Brain (organoid and tissue), 16 donors: ENCODE measurements at places on chromosomes 12 and 14.

DNA sequence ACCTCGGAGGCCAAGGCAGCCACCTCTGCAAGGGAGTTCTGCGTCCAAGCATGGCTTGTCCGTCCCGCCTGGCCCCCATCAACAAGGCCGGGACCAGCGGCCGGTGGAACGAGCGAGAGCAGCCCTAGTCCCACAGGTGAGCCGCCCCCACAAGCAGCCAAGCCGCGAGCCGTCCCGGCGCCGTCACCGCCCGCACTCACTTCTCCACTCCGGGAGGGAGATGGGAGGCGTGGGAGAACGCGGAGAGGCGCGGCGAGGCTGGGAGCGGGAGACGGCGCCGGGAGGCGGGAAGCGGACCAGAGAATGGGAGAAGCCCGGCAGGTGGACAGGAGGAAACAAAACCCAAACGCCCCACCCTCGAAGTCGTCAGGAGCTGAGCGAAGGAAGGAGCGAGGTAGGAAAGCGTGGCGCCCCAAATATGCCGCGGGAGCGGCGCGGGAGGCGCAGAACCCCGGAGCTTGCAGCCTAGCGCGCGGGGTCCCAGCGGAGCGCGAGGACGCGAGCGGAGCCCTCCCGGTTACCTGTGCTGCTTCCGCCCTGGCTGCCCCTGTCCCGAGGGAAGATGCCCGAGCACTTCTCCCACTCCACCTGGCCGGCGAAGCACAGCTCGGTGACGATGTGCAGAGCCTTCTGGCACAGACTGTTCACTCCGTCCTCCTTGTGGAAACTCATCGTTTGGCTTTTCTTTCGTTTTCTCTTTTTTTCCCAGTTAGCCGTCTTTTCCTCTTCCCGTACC, 600 bp downstream of the SYT10 start:
- DNase-seq, result peak; percentile 37

DNA sequence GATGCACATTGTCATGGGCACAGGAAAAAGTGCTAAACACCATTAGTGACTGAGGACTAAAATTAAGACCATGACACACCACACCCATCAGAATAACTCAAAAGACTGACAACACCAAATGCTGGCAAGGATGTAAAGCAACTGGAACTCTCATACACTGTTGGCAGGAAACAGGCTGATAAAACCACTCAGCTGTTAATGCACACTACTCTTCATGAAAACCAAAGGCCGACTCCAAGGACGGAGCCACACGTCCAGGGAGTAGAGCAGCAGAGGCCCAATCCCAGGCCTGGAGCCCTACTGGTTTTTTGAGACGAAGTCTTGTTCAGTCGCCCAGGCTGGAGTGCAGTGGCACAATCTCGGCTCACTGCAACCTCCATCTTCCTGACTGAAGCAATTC, 6.4 kb downstream of the RAD52 start:
- DNase-seq, result no peak

DNA sequence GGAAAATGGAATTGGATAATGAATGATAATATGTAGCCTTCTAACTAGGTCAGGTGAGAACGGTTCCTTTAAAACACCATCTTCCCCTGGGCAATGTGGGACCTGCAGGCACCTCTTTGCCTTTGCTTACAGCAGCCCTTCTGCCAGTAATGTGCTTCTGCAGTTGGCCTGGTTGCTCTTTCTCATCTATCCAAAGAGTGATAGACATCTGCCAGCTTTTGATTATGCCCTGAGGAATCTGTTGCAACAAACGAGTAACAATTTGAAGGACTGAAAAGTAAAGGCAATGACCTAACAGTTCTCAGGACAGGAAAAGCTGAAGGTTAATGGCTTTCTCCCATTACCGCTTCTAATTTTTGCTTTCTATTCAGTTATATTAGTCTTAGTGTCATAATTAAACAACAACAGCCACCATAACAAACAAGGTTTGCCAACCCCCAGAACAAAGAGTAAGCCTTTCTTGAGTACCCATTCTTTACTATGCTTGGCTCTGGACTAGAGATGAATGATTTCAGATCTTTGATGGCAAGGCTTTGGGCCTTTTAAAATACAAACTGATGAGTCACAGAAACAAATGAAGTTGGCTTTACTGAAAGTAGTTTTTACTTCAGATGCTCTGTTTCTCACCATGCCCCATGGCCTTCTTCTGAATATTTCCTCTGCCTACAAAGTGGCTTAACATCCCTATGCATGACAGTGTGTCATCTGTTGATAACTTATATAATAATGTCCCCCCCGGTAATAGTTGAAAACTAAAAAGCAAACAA, 76.1 kb upstream of the KRR1 start:
- DNase-seq, result no peak

DNA sequence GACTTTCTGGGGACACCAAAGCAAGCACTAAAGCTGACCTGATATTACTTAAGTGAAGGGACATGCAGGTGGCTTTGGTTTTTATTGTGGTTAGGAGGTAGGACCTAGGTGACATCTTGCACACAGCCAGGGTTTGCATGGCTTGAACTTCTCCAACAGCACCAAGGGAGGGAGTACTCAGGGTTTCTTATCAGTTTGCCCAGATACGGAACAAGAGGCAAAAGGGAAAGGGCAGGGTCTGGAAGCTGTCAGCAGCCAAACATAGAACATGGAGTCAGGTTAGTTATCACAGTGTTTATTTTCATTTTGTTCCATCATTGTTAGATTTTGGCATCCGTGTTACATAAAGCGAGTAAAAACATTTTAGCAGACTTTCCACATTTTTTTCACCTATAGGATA, 186.3 kb upstream of the CLEC14A start:
- no peak for DNase-seq

DNA sequence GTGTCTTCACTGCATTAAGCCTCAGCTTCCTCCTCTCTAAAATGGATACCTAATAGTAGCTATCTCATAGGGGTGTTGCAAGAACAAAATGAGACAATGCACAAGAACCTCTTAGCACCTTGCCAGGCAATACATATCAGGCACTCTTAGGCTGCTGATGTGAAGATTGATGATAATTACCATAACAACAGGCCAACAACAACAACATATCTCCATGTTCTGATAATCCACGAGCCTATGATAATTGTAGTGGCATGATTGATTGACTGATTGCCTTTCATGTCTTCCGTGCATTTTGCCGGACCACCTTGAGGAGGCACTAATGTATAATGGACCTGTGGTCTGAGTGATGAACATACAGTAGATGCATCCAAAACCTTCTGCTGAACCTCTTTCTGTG, 50.7 kb upstream of the WSCD2 start:
- no peak for DNase-seq

DNA sequence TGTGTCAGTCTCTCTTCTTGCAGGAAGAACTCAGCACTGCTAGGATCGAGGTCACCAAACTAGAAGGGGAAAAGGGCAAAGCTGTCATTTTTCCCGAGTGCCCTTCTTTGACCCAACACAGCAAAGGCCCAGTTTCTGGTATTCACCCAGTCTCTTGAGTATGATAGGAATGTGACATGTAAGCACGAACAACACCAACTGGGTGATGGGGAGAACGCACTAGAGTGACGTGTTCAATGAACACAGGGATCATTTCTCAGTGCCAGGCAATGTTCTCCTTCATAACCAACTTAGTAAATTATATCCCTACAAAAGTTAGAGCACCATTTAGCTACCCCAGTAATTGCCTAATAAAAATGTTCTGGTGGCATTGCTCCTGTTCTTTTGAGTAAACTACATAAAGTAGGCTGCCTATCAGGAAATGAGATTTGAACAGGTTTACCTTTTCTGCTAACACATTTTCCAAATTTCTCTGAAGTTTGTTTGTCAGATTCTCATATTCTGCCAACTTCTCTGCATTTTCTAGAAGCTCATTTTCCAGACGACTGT, 64.5 kb downstream of the NIN start:
- DNase-seq, result no peak

- DNase-seq, result no peak
Observed at GRCh38 chr12:91507754-91508153, 325.1 kb upstream of the DCN start.

- no peak for DNase-seq
Observed at GRCh38 chr12:3019005-3019680, 58.0 kb upstream of the TSPAN9 start.

- no peak for DNase-seq
Observed at GRCh38 chr12:19652386-19652785, 213.1 kb downstream of the AEBP2 start.

GRCh38 chr12:26845057-26845666, 12.2 kb upstream of the ITPR2 start:
- DNase-seq, result no peak

- DNase-seq, result no peak
Observed at GRCh38 chr12:22105542-22105941, 59.5 kb downstream of the CMAS start.

GRCh38 chr12:13375583-13376345, 179.2 kb downstream of the EMP1 start:
- DNase-seq, result no peak

DNA sequence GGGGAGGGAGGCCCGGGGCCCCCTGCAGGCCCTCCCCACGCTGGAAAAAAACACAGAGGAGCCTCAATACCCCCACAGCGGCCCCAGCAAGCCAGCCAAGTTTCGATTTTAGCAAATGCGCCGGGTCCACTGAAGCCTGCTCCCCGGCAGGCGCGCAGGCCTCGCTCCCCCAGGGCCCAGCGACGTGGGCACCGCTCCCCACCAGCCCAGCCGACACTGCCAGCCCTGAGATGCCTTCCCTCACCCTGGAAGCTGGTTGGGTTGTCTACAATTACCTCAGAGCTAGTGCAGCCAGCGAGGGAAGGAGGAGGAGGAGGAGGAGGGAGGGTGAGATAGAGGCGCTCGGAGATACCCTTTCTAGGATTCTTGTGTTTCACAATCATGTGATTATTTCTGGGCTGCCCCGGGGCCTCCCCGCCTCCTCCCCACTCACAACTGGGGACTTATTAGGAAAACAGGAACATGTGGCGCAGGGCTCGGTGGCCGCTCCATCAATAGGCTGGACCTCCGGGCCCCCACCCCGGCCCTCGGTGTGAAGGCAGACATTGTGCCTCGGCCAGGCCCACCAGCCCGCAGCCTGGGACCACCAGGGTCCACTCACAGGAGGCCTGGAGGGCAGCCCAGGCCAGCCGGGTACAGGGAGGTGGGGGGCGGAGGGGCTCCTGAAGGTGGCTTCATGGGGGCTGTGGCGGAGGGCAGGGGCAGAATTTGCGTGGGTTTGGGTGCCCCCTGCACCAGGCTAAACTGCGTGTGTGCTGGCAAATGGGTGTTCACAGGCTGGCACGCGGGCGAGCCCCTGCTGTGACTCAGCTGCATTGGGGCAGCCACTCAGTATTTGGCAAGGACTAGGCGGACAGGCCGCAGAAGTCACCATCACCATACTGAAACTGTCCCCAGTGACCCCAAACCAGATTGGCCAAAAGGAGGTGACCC, 109.9 kb downstream of the NCOR2 start:
- peak; percentile 74 for DNase-seq

DNA sequence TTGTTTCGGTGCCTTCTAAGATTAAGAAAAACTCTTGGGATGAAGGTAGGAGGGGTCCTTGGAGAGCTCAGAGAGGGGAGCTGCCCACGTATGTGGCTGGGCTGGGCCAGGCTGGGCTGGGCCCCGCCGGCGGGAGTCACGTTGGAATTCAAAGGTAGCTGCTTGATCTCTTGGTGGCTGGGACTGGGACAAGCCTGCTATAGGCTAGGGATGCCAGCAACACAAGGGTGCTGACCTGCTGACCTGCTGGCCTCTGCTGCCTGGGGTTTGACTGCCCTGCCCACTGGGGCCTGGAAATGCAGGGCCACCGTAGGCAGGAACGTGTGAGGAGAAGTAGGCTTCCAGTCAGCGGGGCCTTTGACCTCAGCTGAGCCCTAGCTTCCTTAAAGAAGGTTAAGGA, 52.8 kb upstream of the GTF2A1 start:
- no peak for DNase-seq

DNA sequence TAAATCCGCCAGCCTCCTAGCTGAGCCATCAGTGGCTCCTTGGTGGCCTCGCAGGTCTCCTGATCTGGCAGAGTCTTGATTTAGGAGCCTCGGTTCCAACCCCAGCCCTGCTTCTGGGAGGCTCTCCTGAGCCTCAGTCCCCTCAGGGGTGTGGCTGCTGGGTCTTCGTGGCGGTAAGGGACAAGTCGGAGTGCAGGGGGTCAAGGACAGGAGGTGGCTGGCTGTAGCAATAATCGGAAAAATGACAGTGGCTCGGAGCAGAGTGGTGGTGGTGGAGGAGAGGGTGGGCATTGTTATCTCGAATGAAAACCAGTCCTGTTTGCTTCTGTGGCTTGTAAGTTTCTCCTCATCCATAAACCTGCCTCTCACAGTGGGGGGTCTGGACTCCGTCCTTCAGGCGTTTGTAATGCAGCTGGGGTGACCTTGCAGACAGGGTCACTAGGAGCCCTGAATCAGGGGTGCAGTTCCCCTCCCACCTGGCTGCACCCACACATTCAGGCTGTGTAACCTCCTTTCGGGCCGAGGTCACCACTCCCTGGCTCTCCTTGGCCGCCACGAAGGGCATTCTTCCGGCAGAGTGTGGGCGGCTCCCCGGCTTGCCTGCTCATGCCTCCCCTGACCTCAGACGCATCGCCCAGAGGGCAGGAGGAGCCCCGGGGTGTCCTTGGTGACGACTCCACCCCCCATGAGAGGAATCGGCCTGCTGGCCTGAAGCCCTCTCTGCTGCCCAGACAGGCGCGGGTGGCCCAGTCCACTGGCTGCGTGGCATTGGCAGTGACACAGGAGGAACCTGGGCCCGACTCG, 8.1 kb downstream of the BCL7A start:
- DNase-seq, result no peak

DNA sequence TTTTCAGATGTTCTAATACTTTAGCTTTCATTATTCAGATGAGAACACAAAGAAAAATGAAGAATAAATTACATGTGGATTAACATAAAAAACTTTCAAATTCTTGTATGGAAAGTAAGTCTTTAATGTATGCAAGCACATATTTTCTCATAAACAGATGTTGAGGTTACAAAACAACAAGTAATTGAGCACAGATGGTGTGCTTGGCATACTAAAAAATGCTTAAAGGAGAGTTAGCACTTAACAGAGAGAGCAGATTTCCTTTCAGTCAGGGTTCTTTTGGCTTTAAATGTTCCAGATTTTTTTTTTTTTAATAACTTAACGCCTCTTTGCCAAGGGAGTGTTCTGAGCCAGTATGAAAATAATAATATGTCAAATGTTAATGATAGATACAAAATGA, 96.0 kb downstream of the RASSF9 start:
- DNase-seq, result peak; percentile 36

GRCh38 chr12:80763874-80764273, 47.2 kb downstream of the MYF5 start:
- peak; percentile 80 for DNase-seq

- DNase-seq, result no peak
Observed at GRCh38 chr12:79659961-79660431, 30.8 kb downstream of the PAWR start.

- no peak for DNase-seq
Observed at GRCh38 chr14:105053996-105054395, 11.2 kb downstream of the GPR132 start.

DNA sequence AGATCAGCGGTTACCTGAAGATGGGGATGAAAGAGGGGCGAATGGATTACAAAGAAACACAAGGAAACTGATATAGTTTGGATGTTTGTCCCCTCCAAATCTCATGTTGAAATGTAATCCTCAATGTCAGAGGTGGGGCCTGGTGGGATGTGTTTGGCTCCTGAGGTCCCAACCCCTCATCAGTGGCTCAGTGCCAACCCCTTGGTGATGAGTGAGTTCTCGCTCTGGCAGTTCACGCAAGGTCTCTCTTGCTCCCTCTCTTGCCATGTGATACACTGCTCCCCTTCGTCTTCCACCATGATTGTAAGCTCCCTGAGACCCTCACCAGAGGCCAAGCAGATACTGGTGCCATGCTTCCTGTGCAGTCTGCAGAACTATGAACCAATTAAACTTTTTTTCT, 28.0 kb downstream of the ITGA7 start:
- no peak for DNase-seq
